ENCODE measurements at places on chromosomes 16 and 17.

- DNase-seq: no peak
Measured at GRCh38 chr16:84548971-84549844, 44.7 kb upstream of the MEAK7 start.

DNA sequence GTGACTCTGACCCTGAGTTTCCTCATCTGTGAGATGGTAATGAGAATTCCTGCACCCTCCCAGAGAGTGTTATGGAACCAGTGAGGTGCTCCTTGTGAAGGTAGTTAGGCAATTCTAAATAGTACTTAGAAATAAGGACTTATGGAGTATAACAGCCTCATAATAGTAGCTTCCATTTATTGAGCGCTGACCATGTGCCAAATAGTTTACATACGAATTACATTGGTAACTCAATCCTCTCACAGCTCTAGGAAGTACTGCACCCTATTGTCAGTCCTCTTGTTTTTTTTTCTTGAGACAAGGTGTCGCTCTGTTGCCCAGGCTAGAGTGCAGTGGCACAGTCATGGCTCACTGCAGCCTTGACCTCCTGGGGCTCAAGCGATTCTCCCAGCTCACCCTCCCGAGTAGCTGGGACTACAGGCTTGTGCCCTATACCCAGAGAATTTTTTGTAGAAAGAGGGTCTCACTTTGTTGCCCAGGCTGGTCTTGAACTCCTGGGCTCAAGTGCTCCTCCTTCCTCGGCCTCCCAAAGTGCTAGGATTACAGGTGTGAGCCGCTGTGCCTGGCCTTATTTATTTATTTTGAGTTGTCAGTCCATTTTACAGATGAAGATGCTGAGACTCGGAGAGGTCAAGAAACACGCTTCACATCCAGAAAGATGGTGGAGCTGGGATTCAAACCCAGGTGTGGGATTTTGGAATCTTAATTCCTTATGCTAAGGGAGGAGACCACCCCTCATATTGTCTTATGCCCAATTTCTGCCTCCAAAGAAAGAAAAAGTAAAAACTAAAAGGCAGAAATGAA lies 2.9 kb downstream of the TNS4 start:
- peak; percentile 58 for DNase-seq

DNA sequence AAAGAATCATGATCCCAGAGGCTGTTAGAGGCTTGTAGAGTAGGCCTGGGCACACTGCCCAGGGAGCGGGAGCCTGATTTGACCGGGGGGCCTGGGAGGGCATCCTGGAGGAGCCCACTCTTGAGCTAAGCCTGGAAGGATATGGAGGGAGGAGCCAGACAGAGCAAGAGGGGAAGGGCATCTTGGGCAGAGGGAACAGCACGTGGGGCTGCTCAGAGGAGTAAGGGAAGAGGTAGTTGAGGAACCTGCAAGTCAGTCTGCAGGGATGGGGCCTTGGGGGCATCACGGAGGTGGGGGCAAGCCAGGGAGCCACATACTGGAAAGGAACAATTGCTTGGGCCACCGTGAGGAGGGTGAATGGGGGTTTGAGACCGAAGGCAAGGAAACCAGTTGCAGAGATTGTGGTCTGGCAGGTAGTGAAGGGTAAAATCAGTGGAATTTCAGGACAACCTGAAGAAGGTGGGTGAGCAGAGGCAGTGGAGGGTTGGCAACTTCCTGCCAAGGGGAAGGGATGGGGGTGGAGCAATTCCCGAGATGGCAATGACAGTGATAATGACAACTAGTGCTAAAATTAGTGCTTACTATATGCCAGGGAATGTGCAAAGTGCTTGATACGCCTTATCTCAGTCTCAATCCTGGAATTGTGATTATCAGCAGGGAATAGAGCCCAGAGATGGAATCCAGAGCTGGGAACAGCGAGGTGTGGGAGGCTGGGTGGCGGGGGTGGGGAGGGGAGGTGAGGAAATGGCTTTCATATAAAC lies 9.7 kb upstream of the RAI1 start:
- DNase-seq: no peak

DNA sequence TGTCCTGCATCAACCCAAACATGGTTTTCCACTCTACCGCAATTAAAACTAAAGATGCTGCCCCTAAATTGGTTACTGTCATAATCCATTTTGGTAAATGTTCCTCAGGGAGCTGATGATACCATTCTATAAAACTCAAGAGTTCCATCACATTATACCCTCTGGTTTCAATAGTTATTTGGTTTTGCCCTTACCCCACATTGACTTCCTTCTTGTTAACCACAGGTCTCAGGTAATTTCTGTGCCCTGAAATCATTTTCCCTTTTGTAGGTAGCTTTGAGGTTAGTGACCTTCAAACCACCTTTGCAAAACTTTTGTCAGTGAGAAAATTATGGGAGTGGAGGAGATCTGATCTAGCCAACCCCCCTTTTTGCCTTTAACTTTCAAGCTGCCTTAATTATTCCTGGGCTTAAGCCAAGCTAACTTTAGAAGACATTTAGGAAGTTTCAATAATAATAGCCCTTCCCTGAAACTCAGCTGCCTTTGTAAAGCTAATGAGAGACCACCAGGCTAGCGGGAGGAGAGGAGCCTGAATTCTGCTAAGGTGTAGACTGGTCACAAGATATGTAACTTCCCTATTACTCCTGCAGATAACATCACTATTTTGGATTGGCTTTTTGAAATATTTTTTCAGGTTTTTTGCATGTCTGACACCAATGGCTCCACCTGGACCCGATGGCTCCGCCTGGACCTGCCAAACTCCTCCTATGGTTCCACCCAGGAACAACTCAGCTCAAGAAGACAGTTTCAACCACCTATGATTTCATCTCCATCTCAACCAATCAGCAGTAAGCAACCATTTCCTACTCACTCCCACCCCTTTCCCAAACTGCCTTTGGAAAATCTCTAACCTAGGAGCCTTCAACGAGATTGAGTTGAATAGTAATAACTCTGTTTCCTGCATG lies 224.9 kb downstream of the HS3ST3B1 start:
- no peak for DNase-seq

GRCh38 chr17:72590382-72590781 lies 469.6 kb downstream of the SOX9 start:
- peak; percentile 86 for DNase-seq

- DNase-seq: peak; percentile 62
Measured at GRCh38 chr16:2532494-2533141, 1.4 kb upstream of the CEMP1 start.

- DNase-seq: no peak
Measured at GRCh38 chr17:237406-237955, 56.0 kb upstream of the DOC2B start.

DNA sequence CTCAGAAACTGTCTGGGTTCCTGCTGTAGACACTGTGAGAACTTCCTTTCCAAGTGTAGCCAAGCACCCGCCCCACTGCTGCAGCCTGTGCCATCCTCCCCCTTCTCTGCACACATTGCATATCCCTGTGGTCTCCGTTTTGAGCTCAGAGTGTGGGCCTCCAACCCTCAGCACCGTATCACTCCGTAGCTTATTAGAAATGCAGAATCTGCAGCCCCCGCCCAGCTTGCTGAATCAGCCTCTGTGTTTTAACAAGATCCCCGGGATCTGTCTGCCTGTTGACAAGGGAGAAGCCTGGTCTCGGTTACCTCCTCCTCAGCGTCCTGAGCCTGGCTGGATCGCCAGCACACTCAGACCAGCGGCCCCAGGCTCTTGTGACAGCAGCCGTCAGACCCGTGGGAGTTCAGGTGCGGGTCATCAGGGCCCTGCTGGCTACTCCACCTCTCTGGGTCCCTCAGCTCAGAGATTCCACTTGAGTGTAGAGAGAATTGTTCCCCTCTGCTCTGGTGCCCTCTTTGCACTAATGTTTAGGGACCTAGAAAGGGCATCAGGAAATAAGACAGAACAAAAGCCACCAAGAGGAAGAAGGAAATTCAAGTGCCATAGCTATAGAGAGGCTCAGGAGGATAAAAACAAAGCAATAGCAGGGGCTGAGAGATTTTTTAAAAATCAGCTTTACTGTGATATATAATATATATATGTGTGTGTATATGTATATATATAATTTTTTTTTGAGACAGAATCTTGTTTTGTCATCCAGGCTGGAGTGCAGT lies 92.3 kb downstream of the PITPNC1 start:
- DNase-seq: peak; percentile 40

- DNase-seq: no peak
Measured at GRCh38 chr16:2042986-2043666, 4.5 kb downstream of the NTHL1 start.

DNA sequence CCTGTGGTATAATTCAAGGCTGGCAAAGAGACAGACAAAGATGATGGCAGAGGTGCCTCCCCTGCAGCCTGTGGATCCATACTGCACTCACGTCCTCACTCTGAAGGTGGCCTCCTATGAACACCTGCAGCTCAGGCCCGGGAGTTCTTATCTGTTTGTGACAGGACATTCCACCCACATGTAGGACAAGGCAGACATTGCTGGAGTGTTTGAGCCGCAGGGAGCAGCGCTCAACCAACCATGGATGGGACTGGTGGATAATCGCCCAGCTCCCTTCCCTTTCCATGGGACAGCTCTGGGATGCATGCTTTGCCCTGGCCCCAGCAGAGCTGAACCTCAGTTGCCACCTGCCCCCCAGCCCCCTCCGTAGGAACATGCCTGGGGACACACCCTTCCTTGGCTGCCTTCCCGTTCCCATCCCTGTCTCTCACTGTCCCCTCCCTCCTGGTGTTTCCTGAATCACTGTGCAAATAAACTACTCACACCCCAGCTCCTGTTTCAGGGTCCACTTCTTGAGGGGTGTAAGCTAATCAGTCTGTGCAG lies 22.2 kb downstream of the ITPRIPL2 start:
- DNase-seq: peak; percentile 52

GRCh38 chr17:57396511-57396921 lies 140.2 kb downstream of the MSI2 start:
- DNase-seq: no peak

DNA sequence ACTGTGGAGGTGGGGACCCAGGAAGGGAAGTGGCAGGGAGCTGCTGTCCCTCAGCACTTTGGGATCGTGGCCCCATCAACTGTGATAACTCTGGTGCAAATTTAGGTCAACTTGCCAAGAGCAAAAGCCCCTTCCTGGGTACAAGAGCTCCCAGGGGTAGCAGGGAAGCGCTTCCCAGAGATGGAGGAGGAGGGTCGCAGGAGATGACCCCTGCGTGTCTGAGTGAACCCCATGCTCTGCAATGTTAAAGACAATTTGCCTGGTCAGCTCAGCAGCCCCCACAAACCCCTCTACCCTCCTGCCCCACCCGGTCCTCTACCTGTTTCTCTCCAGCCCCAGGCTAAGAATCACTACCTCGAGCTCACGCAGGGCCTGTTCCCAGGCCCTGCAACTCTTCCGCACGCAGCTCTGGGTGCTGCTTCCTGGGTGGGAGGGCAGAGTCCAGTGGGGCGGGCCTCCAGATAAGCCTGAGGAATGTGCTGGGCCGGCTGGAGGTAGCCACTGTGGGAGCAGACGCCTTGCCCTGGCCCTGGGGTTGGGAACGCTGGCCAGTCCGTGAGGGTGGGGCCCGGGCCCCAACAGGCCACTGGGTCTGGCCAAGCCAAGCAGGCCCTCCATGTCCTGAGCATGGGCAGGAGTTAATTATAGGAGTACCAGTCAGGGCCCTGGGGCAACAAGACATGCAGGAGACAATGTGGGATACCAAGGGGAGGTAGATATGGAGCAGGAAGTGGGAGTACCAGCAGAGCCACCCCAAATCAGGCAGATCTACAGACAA lies 6.1 kb downstream of the DOK4 start:
- DNase-seq: peak; percentile 45

- DNase-seq: no peak
Measured at GRCh38 chr17:34198519-34198918, 56.6 kb upstream of the CCL2 start.

Measured in foreskin fibroblast (primary cell).